ENCODE measurements at places on chromosomes 6 and 20. TPM values are rescaled to one million over a fixed set of nuclear protein-coding genes. Genes with fewer than 3 reads are reported as not detected.
A peak's percentile ranks its signal among the peaks of the same experiment; 100 is the strongest.

The C6orf132 gene
- 11.6 TPM for total RNA-seq

The MED23 gene
- 42.1 TPM for total RNA-seq

DNA sequence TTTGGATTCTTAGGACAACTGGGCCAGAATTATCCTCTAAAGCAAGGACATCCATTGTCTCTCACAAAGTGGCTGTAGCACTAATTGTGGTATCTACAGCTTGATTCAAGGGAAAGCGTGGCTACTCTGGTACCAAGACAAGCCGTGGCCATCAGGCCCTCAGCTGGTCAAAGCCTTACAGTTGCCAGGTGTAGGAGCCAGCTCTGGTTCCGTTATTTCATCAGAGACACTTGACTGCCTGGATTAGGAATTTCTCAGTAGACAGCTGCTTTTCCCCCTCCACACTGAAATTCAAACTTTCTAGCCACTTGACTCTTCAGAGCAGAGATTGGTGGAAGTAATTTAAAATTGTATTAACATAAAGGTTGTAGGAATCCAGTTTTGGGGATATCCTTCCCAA, 104.2 kb downstream of the ANKS1A start:
- no peak for DNase-seq

GRCh38 chr20:24915892-24916291, 33.2 kb upstream of the CST7 start:
- DNase-seq: no peak

DNA sequence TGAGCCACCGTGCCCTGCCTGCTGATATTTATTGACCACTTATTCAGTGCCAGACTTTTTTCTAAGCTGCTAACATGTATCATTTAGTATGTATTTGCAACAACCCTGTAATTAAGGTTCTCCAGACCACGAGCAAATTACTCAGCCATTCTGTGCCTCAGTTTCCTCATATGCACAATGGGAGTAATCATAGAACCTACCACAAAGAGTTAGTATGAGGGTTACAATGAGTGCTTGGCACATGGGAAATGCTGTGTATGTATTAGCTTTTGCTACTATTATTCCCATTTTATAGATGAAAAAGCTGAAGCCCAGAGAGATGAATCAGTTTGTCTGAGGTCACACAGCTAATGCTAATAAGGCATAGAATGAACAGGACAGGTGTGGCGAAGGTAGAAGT, 20.0 kb upstream of the SLC9A8 start:
- no peak for DNase-seq

GRCh38 chr6:39215640-39216158, 13.6 kb downstream of the KCNK5 start:
- no peak for DNase-seq

GRCh38 chr20:45905505-45906079, 6.4 kb downstream of the PLTP start:
- DNase-seq: no peak

DNA sequence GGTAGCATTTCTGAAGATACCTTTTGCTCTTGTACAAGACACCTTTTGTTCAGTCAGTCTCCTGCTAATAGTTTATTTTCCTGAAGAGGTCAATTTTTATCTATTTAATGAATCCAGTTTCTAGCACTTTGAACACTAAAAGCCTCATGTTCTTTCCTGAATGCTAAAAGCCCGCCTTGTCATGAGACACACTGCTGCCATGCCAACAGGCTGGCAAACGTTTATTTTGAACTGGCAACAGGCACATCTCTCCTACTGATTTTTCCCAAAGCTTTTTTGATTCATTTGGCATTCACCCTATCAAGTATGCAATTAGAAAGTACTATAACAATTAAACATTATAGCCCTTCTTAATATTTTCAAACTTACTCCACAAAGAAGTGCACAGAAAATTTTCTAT, 421.2 kb upstream of the EYS start:
- DNase-seq: no peak

The BCAS4 gene
- 12.5 TPM for total RNA-seq

The MOCS1 gene
- 10.6 TPM for total RNA-seq

DNA sequence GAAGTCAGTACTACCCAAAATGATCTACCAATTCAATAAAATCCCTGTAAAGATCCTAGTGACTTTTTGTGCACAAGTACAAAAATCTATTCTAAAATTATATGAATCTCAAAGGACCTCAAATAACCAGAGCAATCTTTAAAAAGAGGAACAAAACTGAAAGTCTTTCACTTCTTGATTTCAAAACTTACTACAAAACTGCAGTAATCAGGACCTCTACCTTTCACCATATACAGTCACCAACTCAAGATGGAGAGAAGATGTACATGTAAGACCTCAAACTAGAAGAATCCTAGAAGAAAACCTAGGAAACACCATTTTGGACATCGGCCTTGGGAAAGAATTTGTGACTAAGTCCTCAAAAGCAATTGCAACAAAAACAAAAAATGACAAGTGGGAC, 109.5 kb upstream of the CD93 start:
- DNase-seq: no peak

GRCh38 chr6:12037798-12038197, 25.7 kb downstream of the HIVEP1 start:
- no peak for DNase-seq

- DNase-seq: peak; percentile 54
Observed at GRCh38 chr6:43917878-43918382, 147.9 kb downstream of the VEGFA start.

GRCh38 chr6:76982476-76983199, 480.7 kb downstream of the HTR1B start:
- DNase-seq: no peak

The PHACTR2 gene
- 107 TPM for total RNA-seq
